DND-41 (cell line): ENCODE measurements at places on chromosomes 3 and 15.

DNA sequence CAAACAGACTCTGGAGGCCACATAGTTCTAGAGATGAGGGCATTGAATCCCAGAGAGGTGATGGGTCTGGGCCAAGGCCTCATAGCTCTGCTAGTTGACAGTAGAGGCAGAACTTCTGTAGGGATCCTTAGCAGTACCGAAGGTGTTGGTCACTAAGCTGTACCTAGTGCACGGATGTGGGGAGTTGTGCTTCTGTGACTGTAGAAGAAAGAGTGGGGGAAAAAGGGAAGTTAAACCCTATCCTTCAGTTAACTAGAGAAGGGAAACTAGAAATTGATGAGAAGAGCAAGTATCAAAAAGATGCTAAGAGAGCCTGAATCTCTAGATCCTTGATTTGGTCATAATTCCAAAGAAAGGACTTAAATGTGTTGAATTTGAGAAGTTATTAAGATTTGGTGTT, 186.7 kb downstream of the NFKBIZ start:
- no peak overlapping the region for H3K27ac ChIP-seq
- H3K27me3 ChIP-seq: no peaks in the 10 kb centered on the region
- no peaks in the 10 kb centered on the region for H3K4me1 ChIP-seq
- no peak overlapping the region for H3K4me3 ChIP-seq
- DNase-seq: no peak

DNA sequence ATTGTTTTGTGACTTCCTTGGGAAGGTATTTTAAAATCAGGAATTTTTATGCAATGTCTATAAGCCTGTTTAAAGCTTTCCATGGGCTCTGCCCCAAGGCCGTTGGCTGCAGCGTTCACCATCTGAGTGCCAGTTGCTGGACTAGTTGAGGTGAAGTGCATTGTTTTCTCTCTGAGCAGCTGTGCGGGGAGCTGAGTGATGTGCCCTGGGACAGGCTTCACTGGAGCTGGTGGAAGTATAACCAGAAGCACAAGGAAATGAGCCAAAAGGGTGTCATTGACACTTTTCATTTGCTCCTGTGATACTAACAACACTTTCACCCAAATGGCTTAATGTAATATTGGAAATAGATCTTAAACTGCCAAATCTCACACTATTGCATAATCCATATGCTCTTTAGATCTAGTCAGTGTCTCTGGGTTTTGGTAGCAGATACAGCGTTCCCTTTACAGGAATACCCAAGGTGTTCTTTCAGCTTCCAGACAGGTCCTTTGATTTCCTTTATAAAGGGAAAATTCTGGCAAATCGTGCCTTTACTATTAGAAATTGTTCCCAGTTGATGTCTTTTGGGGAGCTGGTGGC, 29.2 kb downstream of the APH1B start:
- DNase-seq: no peak
- no peak overlapping the region for H3K4me3 ChIP-seq
- peaks cover 28% of the 10 kb centered on the region for H3K36me3 ChIP-seq
- no peak overlapping the region for H3K27ac ChIP-seq
- no peaks in the 10 kb centered on the region for H3K4me1 ChIP-seq
- H3K27me3 ChIP-seq: no peaks in the 10 kb centered on the region

DNA sequence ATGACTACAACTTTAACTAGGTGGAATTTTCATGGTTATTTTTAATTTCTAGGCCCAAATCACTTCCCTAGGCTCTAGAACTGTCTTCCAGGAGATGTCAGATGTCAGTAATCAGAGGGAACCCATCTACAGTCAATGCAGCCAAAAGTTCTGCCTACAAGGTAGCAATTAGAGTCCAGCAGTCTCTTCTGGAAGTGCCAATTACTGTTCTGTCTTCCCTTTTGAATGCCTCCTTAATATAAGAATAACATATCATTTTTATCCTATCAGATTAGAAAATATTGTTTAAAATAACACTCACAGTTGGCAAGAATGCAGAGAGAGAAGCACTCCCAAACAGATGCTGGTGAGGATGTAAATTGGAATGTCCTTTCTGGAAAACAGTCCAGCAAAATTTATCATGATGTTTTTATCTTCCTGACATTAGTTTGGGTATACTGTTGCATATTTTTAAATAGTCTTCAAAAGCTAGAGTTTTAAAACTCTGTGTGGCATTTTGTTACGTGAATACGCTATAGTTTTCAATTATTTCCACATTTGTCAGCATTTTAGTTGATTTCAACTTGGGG, 543.7 kb downstream of the FHIT start:
- H3K4me3 ChIP-seq: no peak overlapping the region
- no peaks in the 10 kb centered on the region for H3K36me3 ChIP-seq
- no peak overlapping the region for H3K27ac ChIP-seq
- no peaks in the 10 kb centered on the region for H3K4me1 ChIP-seq
- H3K27me3 ChIP-seq: no peaks in the 10 kb centered on the region

GRCh38 chr3:111610189-111610588, 15.0 kb upstream of the ZBED2 start:
- no peak overlapping the region for H3K4me3 ChIP-seq
- peak; percentile 61 for DNase-seq
- peaks cover 83% of the 10 kb centered on the region for H3K36me3 ChIP-seq
- no peaks in the 10 kb centered on the region for H3K27me3 ChIP-seq
